Posterior vena cava (tissue), 2 donors: ENCODE measurements at places on chromosomes 11 and 22. TPM values are rescaled to one million over a fixed set of nuclear protein-coding genes. Genes with fewer than 3 reads are reported as not detected.

- DNase-seq: no peak
Observed at GRCh38 chr11:120908461-120909181, 115.3 kb upstream of the TBCEL start.

DNA sequence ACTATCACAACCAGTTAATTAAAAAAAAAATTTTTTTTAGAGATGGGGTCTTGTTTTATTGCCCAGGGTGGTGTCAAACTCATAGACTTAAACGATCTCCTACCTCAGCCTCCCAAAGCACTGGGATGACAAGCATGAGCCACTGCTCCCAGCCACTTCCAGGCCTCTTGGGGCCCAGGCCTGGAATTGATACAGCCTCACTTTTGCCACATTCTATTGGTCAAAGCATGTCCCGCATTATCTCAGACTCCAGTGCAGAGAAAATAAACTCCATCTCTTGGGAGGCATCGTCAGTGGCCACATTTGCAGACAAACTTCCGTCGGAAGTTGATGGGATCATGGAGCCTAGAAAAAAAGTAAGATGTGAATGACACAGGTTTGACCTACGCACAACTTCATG is 9.4 kb upstream of the RASD2 start:
- DNase-seq: no peak

DNA sequence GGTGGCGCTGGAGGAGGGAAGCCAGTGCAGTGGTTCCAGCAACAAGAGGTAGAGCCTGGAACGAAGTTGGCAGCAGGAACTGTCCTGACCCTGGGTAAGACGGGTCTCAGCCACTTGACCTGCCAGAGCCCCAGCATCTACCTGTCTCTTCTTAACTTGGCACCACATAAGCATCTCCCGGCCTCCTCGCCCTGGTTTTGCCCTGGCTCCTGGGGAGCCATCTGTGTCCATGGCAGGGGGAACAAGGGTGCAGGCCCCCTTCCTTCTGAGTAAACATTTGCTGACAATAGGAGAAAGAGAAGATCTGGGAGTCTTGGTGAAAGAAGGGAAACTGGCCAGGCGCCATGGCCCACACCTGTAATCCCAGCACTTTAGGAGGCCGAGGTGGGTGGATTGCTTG is 12.8 kb downstream of the P2RY2 start:
- DNase-seq: peak; percentile 58

The DGAT2 gene
- 3.4 TPM for total RNA-seq

DNA sequence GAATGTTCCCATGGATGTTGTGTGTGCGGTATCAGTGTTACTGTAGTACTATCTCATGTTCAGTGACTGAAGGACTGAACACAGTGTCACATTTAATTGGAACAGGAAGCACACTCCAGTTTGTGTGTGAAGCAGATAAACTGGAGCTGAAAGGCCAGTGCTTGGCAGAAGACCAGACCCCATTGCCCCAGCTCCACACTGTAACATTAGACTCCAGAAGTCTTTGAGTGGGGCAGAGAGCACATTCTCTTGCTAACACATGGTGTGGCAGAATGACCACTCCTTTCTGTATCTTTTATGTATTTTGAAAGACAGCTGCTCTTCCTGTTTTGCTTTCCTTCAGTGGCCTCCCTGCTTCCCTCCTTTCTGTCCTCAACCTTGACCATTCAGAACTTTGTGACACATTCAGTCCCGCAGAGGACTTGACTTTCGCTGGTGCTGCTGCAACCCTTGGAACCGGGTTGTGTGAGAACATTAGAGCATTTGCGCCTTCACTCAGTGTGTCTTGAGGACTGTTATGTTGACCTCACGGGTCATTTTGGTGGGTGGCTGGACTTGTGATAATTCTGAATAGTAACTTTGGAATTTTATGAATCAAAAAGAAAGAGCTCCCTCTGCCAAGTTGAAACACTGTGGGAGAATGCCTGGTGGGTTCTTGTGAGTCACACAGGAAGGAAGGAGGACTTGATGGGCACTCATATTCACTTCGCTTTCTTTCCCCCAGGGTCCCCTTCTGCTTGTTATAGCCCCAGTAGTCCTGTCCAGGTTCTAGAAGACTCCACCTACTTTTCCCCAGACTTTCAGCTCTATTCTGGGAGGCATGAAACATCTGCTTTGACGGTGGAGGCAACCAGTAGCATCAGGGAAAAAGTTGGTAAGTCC is 26.4 kb downstream of the AMOTL1 start:
- no peak for DNase-seq

DNA sequence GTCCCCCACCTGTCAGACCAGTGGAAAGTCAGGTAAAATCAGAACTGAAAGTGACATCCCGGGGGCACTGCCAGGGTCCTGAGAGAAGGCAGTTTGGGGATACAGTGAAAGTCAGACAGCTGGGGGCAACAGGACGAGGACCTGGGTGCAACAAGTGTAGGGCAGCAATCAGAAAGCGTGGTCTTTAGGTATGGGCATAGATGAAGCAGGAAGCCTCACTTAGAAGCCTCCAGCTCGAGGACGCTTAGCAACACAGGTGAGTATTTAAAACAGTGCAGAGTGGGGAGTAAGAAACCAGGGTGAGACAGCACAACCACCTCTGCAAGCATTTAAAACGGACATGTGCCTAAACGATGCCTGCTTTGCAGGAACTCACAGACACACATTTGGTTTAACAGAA is 64.6 kb upstream of the POU2AF1 start:
- DNase-seq: no peak

The MRPL21 gene
- 47.5 TPM for total RNA-seq

GRCh38 chr11:110130642-110131238 is 37.5 kb downstream of the ZC3H12C start:
- peak; percentile 55 for DNase-seq

DNA sequence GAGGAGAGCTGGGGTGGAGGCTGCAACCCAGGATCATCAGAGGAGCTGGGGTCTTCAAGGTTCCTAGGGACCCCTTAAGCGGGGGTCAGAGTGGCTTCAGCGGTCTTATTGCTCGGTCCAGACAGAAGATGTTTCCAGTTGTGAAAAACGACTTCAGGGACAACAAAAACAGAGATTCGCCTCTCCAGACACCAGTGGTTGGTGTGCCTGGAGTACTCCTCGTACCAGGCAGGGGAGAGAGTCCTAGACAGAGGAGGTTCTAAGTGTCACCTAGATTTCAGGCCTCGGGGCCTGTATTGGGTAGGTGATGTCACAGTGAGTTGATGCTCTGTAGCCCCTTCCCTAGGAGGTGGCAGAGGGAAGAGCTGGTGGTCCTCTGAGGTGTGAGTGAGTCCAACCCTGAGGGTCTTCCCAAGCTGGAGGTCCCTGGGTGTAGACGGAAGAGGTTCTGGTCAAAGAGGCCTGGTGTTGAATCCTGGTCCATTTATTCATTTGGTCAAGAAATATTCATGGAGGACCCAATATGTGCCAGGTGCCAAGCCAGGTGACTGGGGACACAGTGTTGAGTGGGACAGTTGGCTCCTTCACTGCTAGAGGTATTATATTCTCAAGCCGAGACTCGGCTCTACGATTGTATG is 4.4 kb upstream of the IGLL5 start:
- no peak for DNase-seq
